ENCODE measurements at places on chromosomes 11 and 22.

DNA sequence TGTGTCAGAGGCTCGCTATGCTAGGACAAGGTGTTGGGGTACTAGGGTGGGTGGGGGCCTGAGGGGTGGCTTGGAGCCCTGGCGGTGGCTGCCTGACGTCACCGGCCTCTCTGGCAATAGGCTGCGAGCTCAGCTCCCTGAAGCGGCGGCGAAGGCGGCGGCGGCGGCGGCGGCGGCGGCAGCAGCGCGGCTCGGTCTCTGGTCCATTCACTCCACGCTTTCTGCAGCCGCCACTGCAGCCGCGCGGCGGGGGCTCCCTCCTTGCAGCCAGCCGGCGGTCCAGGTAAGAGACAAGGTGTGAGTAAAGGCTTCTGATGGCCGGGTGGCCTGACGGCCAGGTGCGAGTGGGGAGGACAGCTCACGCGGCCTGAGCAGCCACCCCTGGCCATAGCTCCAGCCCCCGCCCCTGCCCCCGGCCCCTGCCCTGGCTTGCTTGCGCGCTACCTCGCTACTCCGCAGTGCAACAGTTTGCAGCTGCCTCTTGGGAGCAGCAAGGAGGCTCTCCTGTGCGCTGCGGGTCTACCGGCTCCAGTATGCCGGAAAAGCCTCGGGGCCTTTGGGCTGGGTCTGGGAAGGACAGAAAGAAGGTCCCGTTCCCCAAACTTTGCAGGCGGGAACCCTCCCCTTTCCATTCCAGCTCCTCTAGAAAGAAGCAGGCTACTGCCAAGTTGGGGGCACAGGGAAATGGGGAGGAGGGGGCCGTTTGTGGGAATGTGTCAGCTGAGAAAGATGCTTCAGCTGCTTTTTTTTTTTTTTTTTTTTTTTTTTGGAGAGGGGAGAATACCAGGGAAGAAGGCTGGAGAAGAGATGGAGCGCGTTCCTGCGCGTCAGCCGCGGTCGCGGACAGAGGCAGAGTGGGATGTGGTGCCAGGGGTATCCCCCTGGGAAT is at the start of gene C11orf87:
C11orf87 (plus strand) TSS at position 210 of the 889 bp plus-strand sequence. CDS start 1,444 bp downstream, outside the sequence.
- peak; percentile 8 for DNase-seq

DNA sequence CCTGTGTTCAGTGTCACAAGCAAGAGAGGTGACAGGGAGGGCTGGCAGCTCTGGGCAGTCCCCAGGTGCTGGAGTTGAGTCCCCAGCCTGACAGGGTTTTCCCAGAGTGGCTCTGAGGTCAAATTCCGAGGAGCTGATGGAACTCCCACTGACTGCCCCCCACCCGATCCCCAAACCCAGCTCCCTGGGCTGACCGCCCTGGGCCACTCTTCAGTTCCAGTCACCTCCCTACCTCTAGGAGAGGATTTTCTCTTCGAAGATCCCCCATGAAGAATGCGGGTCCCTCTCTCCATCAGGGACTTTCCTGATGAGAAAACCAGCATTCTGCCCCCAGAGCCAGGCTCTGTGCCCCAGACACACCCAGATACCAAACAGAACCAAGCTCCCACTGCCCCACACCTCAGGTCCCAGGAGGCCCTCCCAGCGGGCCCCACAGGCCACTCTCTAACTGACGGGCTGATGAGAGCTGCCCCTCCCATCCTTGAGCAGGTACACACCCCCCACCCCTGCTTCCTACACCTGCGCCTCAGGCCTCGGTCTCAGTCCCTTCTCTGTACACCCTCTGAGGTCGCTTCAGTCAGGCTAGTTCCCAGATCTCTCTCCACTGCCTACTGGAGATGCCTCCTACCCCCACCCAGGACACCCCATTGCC is 12.1 kb upstream of the RAC2 start:
- no peak for DNase-seq

- DNase-seq: no peak
These were observed 17.0 kb downstream of the IMMP1L start for GRCh38 chr11:31492320-31492913.

DNA sequence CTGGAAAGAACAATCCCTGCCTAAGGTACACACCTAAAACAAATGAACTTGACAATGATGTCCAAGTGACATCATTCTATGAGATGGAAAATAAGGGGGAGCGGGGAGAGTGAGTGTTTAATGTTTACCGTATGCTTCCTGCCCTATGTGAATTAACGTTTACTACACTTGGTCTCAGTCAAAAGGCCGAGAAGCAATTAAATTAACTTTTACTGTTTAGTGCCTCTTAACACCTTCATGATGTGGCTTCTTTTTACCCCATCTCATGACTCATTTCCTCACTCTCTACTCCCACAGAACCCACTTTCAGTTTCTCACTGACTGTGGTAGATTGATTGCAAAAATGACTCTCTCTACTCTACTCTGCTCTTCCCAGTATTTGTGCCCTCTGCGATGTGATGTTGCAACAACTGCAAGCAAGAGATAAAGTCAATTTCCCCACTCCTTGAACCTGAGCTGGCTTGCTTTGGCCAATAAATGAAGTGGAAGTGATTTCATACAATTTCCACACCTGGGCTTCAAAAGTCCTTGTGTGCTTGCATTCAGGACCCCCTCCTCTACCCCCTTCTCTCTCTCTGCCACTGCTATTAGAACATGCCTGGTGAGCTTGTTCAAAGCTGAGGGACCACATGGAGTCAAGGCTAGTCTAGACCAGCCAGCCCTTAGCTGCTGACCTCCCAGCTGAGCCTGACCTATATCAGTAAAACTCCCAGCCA is 11.6 kb upstream of the ALKBH3 start:
- no peak for DNase-seq

DNA sequence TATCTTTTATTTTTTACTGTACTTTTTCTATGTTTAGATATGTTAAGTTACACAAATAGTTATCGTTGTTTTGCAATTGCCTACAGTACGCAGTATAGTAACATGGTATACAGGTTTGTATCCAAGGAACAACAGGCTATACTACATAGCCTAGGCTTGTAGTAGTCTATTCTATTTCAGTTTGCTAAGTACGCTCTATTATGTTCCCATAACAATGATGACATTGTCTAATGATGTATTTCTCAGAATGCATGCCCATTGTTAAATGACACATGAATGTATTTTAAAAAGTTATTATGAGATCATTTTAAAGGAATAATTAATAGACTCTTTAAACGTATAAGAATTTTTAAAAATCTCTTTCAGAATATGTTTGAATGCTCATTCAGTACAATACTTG is 696.7 kb upstream of the CCDC90B start:
- DNase-seq: no peak

DNA sequence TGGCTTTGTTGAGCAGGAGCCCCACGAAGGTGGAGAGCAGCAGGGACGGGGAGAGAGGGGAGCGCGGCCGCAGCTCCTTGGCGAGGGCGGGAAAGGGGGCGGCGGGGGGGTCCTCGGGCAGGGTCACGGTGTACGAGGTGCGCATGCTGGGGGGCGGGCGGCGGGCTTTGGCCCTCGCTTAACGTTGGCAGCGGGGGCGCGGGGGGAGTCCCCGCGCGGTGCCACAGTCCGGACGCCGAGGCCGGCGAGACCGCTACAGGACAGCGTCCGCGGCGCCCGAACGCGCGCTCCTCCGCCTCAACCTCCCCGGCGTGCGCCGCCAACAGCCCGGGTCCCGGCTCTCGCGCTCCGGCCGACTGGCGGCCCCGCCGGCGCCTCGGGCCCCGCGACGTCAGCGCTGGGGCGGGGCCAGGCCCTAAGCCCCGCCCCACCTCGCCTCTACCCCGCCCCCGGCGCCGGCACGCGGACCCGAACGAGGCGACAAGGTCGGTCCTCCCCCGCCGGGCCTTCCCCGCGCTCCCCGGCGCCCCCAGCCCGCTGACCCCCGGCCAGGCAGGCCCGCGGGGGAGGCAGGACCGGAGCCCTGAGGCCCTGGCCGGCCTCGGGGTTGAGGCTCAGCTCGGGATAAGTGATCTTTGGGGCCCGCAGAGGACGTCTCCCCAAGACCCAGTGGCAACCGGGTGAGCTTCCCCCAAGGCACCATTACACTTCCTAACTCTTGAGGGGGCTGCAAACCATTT is 17.5 kb downstream of the USP2 start:
- no peak for DNase-seq

GRCh38 chr11:127003260-127003981 is 2.9 kb upstream of the KIRREL3 start:
- peak; percentile 81 for DNase-seq
